Karpas-422 (cell line): ENCODE measurements at places on chromosomes 12 and 14. TPM values are rescaled to one million over a fixed set of nuclear protein-coding genes. Genes with fewer than 3 reads are reported as not detected.
A peak's percentile ranks its signal among the peaks of the same experiment; 100 is the strongest.

- DNase-seq: no peak
These were observed 99.2 kb downstream of the PRICKLE1 start for GRCh38 chr12:42490261-42490842.

The KRT73 gene
- not detected in 2 replicates for total RNA-seq

GRCh38 chr12:132338781-132339180 is 9.4 kb upstream of the GALNT9 start:
- DNase-seq: no peak

- DNase-seq: peak; percentile 52
These were observed 5.4 kb downstream of the ZC3H14 start for GRCh38 chr14:88568196-88568595.

The P2RX2 gene
- total RNA-seq: not detected in 2 replicates

DNA sequence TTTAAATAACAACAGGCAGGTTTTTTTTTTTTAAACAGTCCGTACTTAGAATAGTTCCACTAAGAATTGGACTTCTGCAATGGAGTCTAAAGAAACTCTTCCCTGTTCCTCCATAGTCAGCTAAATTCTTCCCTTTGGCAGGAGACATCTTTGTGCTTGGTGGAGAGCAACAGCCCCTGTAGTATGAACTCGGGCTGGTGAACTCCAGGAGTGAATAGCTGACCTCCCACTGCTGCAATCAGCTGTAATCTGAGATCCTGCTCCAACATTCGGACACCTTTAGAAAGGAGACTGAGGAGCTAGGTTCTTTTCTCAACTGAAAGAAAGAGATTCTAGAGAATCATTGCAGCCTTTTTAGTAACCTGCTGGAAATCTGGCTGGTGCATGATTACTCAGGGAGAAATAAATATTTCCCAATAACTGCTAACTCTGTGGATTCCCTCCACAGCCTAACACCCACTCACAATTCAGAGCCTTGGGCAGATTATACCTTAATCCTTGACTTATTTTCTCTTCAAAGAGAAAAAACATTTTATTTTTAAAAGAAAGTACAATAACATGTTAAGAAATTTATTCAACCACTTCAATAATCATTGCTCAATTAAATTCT is 25.6 kb upstream of the DBX2 start:
- DNase-seq: no peak

GRCh38 chr14:51512316-51512715 is 139.4 kb upstream of the FRMD6 start:
- DNase-seq: no peak

The AQP6 gene
- 0.04 and 0.79 TPM in 2 replicates for total RNA-seq

- no peak for DNase-seq
These were observed 80.3 kb downstream of the SRGAP1 start for GRCh38 chr12:63924781-63925180.

DNA sequence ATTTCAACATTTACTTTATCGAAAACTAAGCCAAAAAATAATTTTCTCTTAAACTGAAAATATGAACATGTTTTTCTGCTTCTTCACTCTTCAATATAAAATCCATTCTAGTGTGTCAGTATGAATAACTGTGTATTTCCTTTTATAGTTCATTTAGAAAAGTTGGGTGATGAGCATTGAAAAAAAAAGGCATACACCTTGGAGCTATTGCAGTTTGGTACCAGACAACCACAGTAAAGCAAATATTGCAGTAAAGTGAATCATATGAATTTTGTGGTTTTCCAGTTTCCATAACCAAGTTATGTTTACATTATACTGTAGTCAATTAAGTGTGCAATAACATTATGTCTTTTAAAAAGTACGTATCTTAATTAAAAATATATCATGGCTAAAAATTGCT is 195.0 kb upstream of the FOXG1 start:
- no peak for DNase-seq

GRCh38 chr12:96223411-96224218 is 29.4 kb downstream of the ELK3 start:
- DNase-seq: no peak

The ACOT6 gene
- total RNA-seq: not detected in 2 replicates
